ENCODE measurements at places on chromosomes 6 and 20.
A peak's percentile ranks its signal among the peaks of the same experiment; 100 is the strongest.

GRCh38 chr6:938271-938905, 245.4 kb upstream of the EXOC2 start:
- no peak for DNase-seq

GRCh38 chr6:118506071-118506638, 41.9 kb upstream of the PLN start:
- no peak for DNase-seq

GRCh38 chr6:9539231-9539755, 875.6 kb downstream of the TFAP2A start:
- DNase-seq = peak; percentile 96

- no peak for DNase-seq
These were observed 55.1 kb downstream of the TBXT start for GRCh38 chr6:166112580-166112979.

GRCh38 chr20:15163632-15164031, 826.2 kb upstream of the FLRT3 start:
- DNase-seq = no peak

DNA sequence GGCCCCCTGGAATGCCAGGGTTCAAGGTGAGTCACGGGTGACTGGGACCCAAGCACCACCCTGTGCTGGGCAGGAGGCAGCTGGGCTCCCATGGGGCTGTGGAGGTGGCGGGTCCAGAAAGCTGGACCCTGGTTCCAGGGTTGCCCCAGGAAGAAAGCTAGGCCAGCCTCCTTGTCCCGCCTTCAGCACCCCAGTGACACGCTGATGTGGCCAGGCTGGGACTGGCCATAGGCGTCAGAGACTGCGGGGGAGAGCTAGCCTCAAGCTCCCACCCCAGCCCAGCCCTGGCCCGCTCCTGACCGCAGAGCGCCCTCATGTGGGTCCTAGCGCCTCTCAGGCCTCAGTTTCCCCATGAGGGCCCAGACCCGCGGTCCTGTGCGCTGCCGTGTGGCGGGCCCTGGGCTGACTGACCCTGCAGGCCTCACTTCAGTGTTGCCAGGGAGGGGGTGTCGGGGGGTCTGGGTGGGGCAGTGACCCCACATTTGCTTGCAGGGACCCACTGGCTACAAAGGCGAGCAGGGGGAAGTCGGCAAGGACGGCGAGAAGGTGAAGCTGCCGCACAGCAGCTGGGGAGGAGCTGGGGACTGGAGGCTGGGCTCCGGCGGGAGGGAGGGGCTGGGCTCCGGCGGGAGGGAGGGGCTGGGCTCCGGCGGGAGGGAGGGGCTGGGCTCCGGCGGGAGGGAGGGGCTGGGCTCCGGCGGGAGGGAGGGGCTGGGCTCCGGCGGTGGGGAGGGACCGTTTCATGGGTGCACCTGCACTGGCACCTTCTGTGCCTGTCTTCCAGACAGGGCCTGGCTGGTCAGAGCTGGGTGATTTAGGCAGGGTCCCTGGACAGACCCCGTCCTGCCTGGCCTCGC, 7.9 kb downstream of the COL9A3 start:
- DNase-seq = no peak

GRCh38 chr6:38216451-38216850, 396.9 kb downstream of the ZFAND3 start:
- no peak for DNase-seq

DNA sequence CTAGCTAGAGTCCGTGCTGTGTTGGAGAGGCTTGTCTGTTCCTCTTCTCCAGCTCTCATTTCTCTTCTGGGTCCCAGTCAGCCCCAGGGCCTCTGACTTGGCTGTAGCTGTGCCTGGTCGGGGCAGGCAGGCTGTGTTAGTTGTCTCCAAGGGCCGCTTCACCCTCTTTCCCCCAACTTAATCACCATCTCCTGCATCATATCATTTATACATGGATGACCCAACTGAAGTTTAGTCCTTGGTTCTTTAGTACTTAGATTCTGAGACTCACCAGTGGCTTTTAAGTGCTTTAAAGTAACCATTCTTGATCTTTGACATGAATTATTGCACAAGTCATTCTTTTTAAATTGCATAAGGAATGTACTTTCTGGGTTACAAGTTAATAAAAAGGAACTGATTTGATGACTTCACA, 127.3 kb downstream of the RTN4IP1 start:
- DNase-seq = no peak

DNA sequence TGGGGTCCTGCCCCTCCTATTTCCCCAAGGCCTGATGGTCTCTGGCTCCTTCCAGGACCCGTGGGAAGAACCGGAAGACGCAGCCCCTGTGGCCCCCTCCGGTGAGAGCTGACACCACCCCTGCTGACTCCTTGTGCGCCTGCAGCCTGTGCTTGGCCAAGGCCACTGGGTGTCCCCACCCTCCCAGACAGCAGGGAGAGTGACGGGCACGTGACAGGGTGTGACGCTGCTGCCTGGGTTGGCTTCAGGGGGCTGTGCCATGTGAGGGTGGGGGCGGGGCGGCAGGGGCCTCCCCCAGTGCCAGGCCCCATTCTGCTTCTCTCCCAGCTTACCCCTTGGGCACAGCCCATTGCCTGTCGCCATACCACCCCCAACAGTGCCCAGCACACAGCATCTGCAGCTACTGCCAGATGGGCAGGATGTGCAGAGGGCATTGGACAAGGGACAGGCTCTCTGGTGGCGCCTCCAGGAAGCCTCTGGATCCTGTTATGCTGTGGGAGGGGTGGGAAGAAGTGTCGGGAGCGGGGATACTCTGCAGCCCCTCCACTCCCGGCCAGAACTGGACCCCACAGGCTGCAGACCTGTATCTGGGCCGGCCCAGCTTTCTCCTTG, 2.9 kb downstream of the BIRC7 start:
- DNase-seq = no peak

DNA sequence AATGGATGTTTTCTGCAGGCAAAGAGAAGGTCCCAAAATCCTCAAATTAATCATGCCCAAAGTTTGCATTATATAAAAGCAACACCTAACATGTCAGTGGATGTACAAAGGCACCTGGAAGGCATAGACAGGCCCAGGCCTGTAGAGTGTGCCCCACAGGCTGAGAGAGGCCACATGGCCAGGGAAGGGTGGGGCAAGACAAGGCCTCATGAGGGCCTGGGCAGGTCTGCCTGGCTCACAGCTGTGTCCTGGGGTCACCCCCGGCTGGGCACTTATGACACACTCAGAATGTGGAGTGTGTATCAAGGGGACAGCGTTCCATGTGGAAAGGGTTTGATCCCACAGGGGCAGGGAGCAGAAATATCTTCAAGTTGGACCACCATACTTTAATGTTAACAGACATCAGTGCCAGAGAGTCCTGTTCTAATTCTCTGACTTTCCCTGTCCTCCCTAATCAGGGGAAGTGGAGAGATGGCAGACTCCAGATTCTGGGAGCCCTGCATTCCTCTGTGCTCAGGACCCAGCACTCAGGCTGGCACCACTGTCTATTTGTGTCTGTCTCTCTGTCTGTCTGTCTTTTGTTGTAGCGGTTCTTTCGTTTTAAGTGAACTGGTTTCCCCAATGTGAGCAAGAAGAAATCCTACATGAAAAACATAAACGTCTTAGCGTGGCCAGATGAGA, 178.3 kb upstream of the FOXA2 start:
- no peak for DNase-seq

DNA sequence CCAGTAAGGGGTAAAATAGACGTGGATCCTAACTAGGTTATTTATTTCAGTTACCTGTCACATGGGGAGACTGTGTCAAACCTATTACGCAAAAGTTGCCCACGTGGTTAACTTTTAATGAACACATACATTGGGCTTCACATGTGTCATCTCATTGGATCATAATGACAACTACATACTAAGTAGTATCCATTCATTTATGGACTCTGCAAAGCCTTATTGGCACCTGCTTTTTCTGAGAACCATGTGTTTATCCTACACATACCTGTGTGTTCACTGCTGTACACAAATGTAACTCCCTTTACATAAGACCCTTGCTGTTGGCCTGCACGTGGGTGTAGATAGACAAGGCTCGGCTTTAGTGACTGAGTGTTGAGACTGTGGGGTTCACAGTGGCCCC, 5.1 kb downstream of the BPIFA1 start:
- no peak for DNase-seq

GRCh38 chr20:25685276-25686080, 11.2 kb downstream of the ZNF337 start:
- no peak for DNase-seq

GRCh38 chr6:156461647-156462046, 315.5 kb upstream of the ARID1B start:
- no peak for DNase-seq

DNA sequence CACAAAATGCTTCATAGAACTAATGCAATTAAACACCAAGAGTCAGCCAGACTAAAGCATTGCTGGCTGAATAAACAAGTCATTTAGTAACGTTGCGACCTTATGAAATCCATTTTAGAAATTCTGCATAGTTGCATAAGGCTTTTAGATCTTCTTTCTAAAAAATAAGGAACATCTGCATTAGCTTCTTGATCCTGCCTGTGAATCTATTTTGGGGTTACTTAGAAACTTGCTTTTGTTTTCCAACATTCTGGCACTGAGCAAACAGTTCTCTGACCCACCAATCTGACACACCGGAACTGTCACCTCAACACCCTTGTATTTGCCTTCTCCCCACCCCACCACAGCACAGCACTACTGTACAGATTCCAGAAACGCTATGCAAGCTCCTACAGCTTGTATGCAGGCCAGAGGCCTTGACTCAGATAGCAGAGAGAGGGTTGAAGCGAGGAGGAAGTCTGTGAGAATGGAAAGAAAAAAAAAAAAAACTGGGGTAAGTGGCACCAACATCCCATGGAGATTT, 55.0 kb downstream of the KIF13A start:
- no peak for DNase-seq

- DNase-seq = no peak
These were observed 207.4 kb upstream of the ZNF217 start for GRCh38 chr20:53800883-53801604.

- no peak for DNase-seq
These were observed 40.4 kb upstream of the BPIFA2 start for GRCh38 chr20:33127422-33128097.

GRCh38 chr6:21049148-21049547, 514.9 kb downstream of the CDKAL1 start:
- no peak for DNase-seq

GRCh38 chr6:160035693-160036330, 66.9 kb downstream of the IGF2R start:
- DNase-seq = no peak

GRCh38 chr6:72665599-72665998, 43.7 kb downstream of the KCNQ5 start:
- no peak for DNase-seq

DNA sequence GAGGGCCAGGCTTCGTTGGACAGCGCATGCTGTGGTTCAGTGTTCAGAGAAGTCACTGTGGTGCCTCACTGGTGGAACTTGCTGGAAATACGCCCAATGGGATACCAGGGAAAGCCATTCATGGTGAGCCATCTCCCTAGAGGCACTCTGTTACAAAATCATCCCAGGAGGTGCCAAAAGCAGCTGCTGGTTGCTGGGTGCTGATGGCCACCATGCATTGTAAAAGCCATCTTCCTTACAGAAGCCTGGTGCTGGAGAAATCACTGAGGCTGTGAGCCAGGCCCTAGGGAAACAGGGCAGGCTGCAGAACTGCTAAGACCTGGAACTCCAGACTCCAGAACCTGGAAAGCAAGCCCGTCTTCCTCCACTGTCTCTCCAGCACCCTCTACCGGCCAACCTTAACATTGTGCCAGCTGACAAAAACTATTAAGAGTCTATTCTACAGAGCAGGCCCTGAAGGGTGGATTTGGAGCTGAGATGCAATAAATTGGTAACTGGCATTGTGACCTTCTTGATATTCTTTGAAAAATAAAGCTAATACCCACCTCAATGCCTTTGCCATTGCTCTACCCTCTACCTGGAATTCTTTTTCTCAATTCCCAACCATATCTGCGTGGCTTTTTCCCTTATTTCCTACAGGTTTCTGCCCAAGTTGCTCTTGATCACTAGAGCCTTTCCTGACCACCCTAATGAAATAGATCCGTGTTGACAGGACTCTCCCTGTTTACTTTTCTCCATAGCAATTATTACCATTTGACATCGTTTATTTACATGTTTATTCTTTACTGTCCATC, 18.5 kb downstream of the SNRPB start:
- DNase-seq = peak; percentile 5

Data from kidney epithelial cell (primary cell).